ENCODE measurements at places on chromosomes 4 and X.
A peak's percentile ranks its signal among the peaks of the same experiment; 100 is the strongest.

DNA sequence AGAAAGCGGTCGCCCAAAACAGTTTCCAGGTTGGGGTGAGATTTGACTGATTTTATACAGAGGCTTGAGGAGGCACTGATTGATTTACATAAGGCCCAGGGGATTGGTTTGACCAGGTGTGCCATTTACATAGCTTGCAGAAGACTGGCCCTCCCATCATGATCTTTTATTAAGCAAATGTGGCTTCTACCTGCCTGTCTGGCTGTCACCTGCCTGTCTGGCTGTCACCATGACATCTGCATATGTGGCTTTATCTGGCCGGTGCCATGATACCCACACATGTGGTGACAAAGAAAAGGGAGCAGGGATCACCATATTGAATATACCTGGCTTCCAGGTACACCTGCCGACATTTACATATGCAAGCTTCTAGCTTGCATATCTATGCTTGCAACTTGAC lies 17.0 kb upstream of the CDS1 start:
- DNase-seq = no peak

GRCh38 chr4:121138039-121138825 lies 25.9 kb downstream of the TNIP3 start:
- DNase-seq = peak; percentile 61

DNA sequence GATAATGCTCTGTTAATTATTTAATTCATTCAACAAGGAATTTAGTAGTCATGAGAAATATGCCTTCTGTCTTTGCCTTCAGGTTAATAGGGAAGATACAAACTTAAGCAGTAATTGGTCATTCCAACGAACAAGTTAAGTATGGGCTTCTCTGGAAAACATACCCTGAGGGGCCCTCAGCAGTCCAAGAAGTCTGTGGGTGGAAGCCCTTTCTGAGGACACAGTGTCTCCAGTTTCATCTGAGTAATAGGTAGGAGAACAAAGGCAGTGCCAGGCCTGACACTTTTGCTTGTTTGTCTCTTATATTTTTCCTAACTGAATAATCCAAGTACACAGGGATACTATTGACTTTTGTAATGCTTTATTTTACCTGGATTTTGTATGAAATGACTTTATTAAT lies 262.5 kb downstream of the FBXW7 start:
- DNase-seq = no peak

GRCh38 chrX:132090403-132091159 lies 37.2 kb downstream of the FRMD7 start:
- DNase-seq = no peak
